ENCODE measurements at places on chromosomes 2 and 18. TPM values are rescaled to one million over a fixed set of nuclear protein-coding genes. Genes with fewer than 3 reads are reported as not detected.

SOX11 gene
- not detected for total RNA-seq

INPP5D gene
- total RNA-seq: 0.51 TPM

CASP8 gene
- total RNA-seq: 40.4 TPM

GAREM1 gene
- total RNA-seq: 3.3 TPM

IL18R1 gene
- total RNA-seq: 0.80 TPM

LYG2 gene
- 0.17 TPM for total RNA-seq

REG1A gene
- total RNA-seq: not detected
